Stimulated activated CD8-positive, alpha-beta memory T cell treated with anti-CD3 and anti-CD28 coated beads, Interleukin-15, amount 100 ng/mL, for 1 hour (primary cell): ENCODE measurements at places on chromosomes 16 and 17.

DNA sequence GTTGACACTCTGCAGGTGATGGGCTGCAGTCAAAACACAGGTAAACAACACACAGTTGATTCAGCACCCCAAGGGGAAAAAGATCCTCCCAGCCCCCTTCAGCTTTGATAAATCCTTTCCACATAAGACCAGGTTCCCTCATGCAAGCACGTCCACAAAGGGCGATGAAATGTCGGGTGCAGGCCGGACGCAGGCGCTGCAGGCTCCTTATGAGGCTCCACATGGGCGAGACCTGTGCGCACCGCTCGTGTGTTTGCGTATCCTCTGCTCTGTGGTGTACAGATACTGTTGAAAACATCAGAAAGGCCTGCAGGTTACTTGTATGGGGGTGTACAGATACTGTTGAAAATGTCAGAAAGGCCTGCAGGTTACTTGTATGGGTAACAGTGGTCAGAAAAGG is 14.4 kb upstream of the ZNF750 start:
- no peak for DNase-seq

GRCh38 chr17:39352986-39353385 is 48.4 kb downstream of the FBXL20 start:
- no peak for DNase-seq

DNA sequence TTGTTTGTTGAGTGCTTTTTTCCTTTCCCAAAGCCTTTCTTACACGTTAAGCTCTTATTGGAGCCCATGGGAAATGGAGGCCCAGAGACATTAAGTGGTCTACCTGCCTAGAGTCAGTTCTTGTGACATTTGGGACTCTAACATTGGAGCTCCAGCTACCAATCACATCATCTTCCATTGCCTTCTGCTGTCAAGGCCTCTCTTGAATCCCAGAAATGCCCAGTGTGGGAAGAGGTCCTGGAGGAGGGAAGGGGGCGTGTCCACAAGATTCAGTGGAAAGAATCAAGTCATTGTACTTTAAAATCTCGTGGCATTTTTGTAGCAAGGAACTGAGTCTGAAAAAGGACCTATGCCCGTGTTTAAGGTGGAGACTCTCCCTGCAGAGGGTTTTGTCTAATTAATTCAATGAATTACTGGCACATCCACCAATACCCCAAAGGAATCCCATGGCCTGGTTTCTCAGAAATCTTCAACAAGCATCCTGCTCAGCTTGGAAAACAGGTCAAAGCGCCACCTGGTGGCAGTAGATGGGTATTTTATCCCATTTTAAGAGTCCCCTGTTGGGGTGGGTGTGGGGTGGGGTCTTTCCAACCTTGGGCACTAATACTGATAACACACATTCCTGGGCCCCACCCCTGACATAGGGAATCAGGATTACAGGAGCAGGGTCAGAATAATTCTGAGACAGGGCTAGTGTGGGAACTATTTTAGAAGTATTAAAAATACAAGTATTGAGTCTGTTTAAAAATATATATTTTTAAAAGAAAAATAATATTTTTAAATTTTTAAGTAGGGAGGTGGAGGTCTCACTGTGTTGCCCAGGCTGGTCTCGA is 24.6 kb downstream of the GPT2 start:
- peak; percentile 33 for DNase-seq

DNA sequence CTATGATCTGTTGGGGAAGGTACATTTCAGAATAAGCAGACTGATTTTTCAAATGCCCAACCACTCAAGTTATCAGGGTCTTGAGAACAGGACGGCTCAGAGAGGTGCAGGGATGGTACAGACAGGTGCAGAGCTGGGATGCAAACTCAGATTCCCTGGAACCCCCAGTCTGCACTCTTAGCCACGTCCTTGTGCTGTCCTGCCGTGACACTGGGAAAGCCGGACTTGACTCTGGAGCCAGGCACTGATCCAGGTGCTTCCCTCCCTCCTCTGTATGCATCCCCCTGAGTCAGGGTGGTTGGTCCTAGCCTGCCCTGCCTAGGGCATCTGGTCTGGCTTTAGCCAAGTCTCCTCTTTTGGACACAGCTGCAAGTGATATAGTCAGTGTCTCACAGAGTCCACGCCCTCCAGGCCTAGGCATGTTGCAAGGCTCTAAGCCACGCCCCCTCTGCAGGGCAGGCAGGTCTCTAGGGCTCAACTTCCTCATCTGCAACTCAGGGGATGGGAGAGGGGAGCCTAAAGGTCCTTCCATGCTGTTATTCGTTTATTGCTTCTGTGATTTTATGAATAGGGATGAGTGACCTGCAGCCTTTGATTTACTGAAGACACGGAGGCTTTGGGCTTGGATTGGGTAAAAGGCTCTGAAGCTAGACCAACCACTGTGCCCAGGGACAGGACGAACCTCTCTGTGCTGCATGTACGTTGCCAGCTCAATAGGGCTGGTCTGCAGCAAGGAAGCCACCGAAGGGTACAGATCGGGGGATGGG is 97.3 kb downstream of the SDK2 start:
- no peak for DNase-seq

DNA sequence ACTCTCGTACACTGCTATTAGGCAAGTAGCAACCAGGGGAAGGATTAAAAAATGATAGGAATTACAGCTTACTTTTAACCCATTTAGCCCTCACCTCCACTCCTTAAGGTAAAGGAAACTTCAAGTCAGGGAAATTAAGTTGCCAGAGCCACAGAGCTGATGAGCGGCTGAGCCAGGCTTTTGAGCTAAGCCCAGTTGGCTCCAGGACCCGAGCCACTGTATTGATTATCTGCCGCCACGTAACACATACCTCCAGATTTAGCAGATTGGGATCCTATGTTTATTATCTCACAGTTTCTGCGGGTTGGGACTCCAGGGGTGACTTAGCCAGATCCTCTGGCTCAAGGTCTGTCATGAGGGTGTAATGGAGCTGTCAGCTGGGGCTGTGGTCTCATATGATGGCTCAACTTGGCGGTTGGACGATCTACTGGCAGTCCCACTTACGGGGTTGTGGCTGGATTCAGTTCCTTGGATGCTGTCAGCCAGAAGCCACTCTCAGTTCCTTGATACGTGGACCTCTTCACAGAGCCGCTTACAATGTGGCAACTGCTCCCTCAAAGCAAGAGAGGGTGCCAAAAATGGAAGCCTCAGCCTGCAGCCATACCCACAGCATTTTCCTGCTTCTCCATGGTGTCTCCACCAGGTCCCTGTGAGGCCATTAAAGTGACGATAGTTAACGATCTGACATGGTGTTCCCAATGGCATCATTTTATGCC is 57.3 kb downstream of the TMEM186 start:
- no peak for DNase-seq

DNA sequence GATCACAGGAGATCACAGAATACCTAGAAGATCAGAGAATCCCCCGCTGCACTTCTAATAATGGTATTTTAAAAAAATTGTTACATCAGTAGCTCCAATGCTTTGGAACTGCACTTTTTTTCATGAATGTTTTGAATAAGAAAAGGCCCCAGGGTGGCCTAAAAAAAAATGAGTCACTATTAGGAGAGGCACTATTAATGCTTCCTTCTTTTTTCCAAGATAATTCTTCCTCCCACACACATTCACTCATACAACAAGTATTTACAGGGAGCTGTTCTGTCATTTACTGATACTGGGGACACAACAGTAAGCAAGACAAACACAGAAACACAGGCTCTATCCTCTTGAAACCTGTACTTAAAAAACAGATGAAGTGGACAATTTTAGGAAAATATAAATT is 675 bp upstream of the PDZD9 start:
- no peak for DNase-seq

GRCh38 chr17:60077672-60078519 is 825 bp downstream of the HEATR6 start:
- DNase-seq: peak; percentile 27

DNA sequence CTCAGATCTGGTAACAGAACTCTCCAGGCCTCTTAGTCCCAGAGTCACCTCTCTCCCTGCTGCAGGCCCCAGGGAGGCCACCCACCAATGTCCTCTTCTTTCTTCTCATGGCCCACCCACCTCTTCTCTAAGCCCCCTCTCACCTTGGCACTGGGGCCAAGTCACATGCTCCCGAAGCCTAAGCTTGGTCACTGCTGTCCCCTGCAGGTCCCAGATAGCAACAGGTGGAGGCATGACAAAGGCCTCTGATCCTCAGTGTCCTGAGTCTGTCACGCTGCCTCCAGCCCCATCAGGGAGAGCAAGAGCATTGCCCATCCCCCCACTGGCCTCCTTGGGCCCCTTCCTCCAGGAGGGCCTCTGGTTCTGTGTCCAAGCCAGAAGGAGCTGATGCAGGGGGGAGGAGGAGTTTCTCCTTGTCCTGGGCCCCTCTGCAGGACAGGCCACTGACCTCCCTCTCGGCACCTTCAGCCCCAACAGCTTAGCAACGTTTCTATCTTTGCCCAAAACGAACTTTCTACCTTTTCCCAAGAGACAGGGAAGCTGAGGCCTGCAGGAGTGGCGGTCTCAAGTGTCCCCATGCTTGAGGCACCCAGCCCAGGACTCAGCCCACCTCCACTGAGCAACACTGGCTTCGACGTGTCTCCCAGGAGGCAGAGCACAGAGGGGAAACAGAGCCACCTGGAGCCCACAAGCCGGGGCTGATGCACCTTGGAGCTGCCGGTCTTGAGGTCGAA is 8.6 kb downstream of the P2RX1 start:
- DNase-seq: no peak

DNA sequence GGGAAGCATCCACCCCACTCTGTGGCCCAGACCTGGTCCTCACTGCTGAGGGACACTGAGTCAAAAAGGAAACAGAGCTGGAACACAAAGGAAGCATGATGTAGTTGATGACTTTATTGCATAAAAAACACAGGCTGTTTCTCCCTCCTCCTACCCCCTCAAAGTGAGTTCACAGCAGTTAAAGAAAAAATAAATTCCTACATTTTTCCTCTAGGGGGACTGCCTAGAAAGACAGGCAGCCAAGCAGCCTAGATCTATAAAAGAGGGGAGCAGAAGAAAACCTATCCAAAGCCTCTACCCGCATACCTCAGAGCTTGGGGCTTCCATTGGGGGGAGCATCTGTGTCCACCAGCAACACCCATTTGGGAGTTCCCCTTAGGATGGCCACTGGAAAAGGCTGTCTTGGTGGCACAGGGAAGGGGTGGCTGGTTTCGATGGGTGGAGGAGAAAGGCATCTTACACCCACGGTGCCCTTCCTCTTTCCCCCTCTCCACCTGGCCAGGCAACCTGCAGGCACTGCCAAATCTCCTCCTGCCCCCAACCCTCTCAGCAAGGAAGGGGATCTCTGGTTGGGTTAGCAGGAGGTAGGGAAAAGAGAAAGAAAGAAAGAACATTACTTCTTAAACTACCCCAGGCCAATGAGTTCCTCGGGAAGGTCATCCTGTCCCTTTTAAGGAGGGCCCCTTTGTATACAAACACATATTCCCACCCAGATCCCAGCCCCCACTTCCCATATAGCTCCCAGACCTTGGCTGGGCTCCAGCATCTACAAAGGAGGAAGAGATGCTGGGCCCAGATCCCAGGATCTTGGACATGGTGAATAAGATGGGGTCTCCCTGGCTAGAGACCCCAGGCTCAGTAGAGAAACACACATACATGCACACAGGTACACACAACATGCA is 4.0 kb upstream of the SCRN2 start:
- DNase-seq: no peak

GRCh38 chr16:10970065-10970464 is 25.7 kb downstream of the CLEC16A start:
- no peak for DNase-seq

DNA sequence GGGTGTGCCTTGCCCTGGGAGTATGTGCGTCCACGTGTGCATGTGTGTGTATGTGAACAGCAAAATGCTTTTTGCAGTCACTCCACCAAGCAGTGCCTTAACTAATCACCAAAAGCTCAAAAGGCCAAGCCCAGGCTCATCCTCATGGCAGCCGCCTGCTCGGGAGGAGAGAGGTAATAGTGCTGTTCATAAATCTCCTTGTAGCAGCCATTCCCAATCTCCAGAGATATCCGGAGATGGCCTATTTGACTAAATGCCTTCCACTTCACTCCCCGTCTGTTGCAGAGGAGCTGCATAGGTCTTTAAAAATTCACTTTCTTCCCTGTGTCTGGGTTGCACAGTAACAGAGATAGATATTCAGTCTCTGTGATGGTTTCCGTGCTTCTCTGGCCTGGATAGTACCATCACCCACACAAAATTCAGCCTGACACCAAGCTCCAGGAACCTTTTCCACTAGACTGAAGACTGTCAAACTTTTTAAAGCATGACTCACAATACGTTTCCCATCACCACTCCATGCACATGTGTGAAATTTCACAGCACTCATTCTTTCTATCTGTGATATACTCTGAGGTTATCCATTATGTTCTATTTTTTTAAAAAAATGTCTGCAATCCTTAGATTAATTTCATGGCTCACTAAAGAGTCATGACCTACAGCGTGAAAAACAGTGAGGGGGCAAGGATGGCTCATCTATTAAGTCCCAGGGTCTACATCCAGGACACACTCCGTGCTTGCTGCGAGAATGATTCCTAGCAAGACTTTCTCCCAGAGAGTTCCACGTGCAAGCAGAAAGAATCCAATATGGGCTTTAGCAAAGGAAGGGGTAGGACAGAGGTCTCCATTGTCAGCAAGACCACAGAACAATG is 357.8 kb downstream of the GRIN2A start:
- DNase-seq: no peak

GRCh38 chr17:58517378-58517927 is 3.0 kb upstream of the MTMR4 start:
- no peak for DNase-seq

- DNase-seq: peak; percentile 7
Measured at GRCh38 chr16:84088695-84089395, 27.9 kb downstream of the MBTPS1 start.

GRCh38 chr16:12600116-12600515 is 203.6 kb downstream of the CPPED1 start:
- DNase-seq: no peak

- no peak for DNase-seq
Measured at GRCh38 chr16:85541980-85542900, 70.9 kb upstream of the GSE1 start.

DNA sequence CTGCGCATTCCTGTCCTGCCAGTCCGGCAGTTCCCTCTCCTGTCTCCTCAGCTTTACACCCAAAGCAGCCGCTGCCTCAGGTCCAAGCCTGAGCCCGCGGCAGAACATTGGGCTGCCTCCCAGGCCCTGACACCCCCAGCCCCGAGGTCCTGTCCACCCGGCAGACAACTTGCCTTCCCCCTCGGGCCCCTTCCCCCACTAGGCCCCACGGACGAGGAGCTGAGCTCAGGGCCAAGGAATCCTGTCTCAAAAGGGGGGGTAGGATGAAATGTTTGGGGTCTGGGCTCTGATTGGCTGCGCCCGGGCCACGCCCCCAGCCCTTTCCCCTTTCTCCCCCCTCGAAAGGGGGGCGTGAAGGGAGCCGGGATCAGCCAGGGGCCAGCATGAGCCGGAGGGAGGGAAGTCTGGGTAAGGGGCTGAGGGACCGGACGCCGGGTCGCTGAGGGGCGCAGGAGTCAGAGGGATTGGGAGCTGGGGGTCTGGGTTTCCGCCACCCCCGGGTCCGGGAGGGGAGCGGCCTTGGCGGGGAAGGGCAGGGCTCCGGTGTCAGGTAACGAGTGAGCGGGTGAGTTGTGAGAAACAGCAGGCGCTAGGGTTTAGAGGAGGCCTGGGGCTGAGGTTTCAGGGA is at the start of gene CTF1:
CTF1 (plus strand) TSS at position 354 of the 628 bp plus-strand sequence; CDS start at position 384, 30 bp downstream.
- no peak for DNase-seq

- DNase-seq: no peak
Measured at GRCh38 chr16:20102021-20102420, 28.3 kb upstream of the GPR139 start.
